Type B pancreatic cell (in vitro differentiated cells): ENCODE measurements at places on chromosomes 5 and 9. TPM values are rescaled to one million over a fixed set of nuclear protein-coding genes. Genes with fewer than 3 reads are reported as not detected.
A peak's percentile ranks its signal among the peaks of the same experiment; 100 is the strongest.

DNA sequence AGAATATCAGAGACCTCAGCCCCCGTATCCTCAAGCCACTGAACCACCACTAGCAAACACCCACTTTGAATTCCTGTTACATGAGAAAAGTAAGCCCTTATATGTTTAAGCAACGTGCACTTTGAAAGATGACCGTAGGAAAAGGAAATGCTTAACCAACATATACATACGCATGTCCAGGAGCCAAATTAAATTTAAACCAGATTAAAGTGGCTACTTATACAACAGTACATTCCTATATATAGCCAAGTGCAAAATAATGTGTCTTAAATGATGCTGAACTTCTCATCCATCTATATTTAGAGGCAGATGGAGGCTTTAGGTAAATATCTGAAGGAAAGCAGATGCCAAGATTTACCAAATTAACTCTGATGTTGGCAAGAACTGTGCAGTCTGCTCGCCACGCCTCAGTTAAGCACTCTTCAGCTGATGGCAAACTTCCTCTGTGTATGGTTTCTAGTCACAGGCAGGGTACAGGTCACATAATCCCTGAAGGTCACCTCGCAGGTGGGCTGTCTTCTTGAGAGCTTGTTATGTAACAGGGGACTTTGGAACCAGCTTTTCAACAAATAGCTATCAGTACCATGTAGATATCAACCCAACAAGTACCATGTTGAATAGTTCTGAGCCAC, 8.6 kb downstream of the GCNT4 start:
- H3K4me3 ChIP-seq, result no peak overlapping the region
- peaks cover 7% of the 10 kb centered on the region for H3K36me3 ChIP-seq
- no peaks in the 10 kb centered on the region for H3K27me3 ChIP-seq
- H3K27ac ChIP-seq, result no peak overlapping the region
- DNase-seq, result no peak

- no peak for DNase-seq
- H3K27me3 ChIP-seq, result no peaks in the 10 kb centered on the region
- no peaks in the 10 kb centered on the region for H3K36me3 ChIP-seq
- no peaks in the 10 kb centered on the region for H3K4me1 ChIP-seq
- H3K4me3 ChIP-seq, result no peak overlapping the region
These were observed 477.8 kb upstream of the DAB2 start for GRCh38 chr5:39902626-39903025.

DNA sequence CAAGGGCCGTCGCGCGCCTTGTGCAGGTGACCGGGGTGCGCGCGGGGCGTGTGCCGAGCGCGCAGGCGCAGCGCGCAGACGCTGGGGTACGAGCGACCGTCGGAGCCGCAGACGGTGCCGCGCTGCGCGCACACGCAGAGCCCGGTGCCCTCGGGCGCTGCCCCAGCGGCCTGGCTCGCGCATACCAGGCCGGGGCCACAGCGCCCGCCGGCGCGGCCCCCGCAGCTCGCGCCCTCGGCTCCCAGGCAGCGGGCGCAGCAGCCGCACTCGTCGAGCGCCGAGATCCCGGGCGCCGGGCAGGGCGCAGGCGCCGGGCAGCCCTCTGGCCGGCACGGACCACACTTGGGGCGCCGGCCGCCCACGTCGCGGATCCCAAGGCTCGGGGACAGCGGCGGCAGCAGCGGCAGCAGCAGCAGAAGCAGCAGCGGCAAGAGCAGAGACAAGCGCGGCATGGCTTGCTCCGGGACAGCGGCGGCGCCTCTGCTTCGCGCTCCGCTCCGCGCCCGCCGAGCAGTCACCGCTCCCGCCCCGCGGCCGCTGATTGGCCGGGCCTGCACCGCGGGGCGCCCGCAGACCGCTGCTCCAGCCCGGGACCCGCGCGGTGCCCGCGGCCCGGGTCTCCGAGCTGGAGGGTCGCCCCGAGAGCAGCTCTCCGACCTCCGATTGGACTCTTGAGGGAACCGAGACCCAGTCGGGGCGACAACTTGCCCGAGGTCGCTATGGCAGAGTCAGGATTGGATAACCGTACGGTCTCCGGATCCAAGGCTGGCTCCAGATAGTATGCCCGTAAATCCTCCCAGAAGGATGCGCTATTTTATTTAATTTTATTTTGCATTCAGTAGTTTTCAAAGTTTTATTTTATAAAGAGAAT, at the start of gene IGFBPL1:
IGFBPL1 (minus strand) TSS at position 482 of the 871 bp plus-strand sequence; CDS start at position 452, 30 bp downstream.
- H3K4me1 ChIP-seq, result peaks cover 37% of the 10 kb centered on the region
- H3K4me3 ChIP-seq, result peak within 1 kb of the TSS; percentile 80
- no peak for DNase-seq
- no peaks in the 10 kb centered on the region for H3K36me3 ChIP-seq
- H3K27me3 ChIP-seq, result peaks cover 56% of the 10 kb centered on the region

DNA sequence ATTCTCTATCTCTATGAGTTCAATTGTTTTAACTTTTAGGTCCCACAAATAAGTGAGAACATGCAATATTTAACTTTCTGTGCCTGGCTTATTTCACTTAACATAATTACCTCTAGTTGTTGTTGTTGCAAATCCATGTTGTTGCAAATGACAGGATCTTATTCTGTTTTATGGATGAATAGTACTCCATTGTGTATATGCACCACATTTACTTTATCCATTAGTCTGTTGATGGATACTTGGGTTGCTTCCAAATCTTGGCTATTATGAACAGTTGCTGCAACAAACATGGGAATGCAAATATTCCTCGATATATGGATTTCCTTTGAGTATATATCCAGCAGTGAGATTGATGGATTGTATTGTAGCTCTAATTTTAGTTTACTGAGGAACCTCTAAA, 36.3 kb downstream of the MEGF9 start:
- no peaks in the 10 kb centered on the region for H3K27me3 ChIP-seq
- no peaks in the 10 kb centered on the region for H3K4me1 ChIP-seq
- no peak for DNase-seq
- H3K4me3 ChIP-seq, result no peak overlapping the region

DNA sequence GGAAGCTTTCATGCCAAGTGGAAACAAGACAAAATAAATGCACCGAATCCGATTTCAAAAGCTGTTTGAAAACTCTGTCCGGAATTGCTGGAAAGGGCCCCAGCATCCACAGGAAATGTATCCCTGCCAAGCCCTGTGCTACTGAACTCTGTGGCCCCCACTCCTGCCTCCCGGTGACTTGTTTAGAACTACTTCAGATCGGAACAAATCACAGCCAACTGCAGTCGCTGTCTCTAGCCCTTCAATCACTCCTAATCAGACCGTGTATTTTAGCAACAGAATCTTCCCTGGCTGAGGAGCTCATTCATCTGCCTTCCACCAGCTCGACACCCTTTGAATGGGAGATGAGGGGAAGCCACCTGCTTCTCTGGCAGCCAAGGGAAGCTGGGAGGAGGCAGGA, 94.1 kb downstream of the KCNIP1 start:
- DNase-seq, result no peak
- peak overlapping the region; percentile 1 for H3K4me3 ChIP-seq
- no peaks in the 10 kb centered on the region for H3K36me3 ChIP-seq
- H3K4me1 ChIP-seq, result peaks cover 33% of the 10 kb centered on the region

DNA sequence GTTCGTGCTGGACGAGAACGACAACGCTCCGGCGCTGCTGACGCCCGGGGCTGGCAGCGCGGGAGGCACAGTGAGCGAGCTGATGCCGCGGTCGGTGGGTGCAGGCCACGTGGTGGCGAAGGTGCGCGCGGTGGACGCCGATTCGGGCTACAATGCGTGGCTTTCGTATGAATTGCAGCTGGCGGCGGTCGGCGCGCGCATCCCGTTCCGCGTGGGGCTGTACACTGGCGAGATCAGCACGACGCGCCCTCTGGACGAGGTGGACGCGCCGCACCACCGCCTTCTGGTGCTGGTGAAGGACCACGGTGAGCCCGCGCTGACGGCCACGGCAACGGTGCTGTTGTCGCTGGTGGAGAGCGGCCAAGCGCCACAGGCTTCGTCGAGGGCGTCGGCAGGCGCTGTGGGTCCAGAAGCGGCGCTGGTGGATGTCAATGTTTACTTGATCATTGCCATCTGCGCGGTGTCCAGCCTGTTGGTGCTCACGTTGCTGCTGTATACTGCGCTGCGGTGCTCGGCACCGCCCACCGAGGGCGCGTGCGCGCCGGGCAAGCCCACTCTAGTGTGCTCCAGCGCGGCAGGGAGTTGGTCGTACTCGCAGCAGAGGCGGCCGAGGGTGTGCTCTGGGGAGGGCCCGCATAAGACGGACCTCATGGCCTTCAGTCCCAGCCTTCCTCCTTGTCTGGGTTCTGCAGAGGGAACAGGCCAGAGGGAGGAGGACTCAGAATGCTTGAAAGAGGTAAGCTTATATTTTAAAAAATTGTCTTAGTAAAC, 2.2 kb downstream of the PCDHA13 start:
- no peak for DNase-seq
- H3K4me3 ChIP-seq, result no peak overlapping the region
- no peaks in the 10 kb centered on the region for H3K27me3 ChIP-seq
- no peaks in the 10 kb centered on the region for H3K4me1 ChIP-seq
- peaks cover 42% of the 10 kb centered on the region for H3K36me3 ChIP-seq

DNA sequence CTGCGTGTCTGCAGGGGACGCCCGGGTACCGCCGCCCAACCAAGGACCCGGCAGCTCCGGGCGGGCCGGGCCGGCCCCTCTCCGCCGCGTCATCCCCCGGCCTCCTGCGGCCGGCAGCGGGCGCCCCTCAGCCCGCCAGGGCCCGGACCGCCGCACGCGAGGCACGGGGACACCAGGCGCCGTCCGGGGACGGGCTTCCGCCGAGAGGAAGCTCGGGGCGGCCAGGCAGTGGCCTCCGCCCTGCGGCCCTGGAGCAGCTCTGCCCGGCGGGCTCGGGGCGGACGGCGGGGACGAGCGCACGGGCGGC, 373 bp downstream of the FBXW5 start:
- H3K36me3 ChIP-seq, result peaks cover 3% of the 10 kb centered on the region
- no peak overlapping the region for H3K27ac ChIP-seq
- peak overlapping the region; percentile 82 for H3K4me3 ChIP-seq
- no peak for DNase-seq
- H3K27me3 ChIP-seq, result no peaks in the 10 kb centered on the region
- peaks cover 4% of the 10 kb centered on the region for H3K4me1 ChIP-seq

DNA sequence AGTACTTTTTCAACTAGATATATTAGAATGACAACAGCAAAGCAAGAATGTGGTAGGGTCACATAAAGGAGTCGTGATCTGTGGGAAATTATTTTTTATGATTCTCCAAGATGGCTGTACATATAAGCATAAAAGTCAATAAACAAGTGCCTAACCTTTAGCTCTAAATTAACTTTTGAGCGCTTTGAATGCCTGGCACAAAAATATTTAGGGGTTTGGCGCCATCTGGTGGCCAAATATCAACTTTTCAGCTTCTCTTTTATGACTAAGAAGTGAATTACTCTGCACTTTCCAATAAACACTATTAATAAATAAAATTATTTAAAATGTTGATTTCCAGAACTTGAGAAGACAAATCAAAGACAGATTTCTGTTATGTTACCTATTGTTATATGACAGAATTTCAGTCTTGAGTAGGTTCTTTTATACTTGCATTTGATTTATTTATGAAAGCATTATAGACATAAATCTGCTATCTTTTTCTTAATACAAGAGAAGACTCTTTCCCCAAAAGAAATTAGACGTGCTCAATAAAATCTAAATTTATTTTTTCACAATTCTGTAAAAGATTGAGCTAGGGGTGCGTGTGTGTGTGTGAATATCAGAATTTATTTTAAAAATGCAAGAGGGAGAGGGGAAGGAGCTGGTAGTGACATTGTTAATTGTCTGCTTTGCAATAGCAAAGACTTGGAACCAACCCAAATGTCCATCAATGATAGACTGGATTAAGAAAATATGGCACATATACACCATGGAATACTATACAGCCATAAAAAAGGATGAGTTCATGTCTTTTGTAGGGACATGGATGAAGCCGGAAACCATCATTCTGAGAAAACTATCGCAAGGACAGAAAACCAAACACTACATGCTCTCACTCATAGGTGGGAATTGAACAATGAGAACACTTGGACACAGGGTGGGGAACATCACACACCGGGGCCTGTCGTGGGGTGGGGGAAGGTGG, 36.7 kb upstream of the ARRDC3 start:
- H3K4me3 ChIP-seq, result no peak overlapping the region
- no peak overlapping the region for H3K27ac ChIP-seq
- no peaks in the 10 kb centered on the region for H3K36me3 ChIP-seq
- no peak for DNase-seq
- no peaks in the 10 kb centered on the region for H3K4me1 ChIP-seq

- H3K4me1 ChIP-seq, result no peaks in the 10 kb centered on the region
- H3K36me3 ChIP-seq, result no peaks in the 10 kb centered on the region
- no peak overlapping the region for H3K4me3 ChIP-seq
- no peaks in the 10 kb centered on the region for H3K27me3 ChIP-seq
- DNase-seq, result no peak
- no peak overlapping the region for H3K27ac ChIP-seq
These were observed 89.9 kb upstream of the GRHPR start for GRCh38 chr9:37332578-37332977.

GRCh38 chr9:92377876-92378275, 26.5 kb downstream of the OGN start:
- no peaks in the 10 kb centered on the region for H3K27me3 ChIP-seq
- H3K27ac ChIP-seq, result no peak overlapping the region
- no peak overlapping the region for H3K4me3 ChIP-seq
- H3K4me1 ChIP-seq, result peaks cover 3% of the 10 kb centered on the region

GRCh38 chr5:39093352-39093751, 19.2 kb upstream of the RICTOR start:
- H3K4me3 ChIP-seq, result no peak overlapping the region
- peaks cover 6% of the 10 kb centered on the region for H3K27me3 ChIP-seq
- H3K4me1 ChIP-seq, result peaks cover 7% of the 10 kb centered on the region
- H3K36me3 ChIP-seq, result no peaks in the 10 kb centered on the region

DNA sequence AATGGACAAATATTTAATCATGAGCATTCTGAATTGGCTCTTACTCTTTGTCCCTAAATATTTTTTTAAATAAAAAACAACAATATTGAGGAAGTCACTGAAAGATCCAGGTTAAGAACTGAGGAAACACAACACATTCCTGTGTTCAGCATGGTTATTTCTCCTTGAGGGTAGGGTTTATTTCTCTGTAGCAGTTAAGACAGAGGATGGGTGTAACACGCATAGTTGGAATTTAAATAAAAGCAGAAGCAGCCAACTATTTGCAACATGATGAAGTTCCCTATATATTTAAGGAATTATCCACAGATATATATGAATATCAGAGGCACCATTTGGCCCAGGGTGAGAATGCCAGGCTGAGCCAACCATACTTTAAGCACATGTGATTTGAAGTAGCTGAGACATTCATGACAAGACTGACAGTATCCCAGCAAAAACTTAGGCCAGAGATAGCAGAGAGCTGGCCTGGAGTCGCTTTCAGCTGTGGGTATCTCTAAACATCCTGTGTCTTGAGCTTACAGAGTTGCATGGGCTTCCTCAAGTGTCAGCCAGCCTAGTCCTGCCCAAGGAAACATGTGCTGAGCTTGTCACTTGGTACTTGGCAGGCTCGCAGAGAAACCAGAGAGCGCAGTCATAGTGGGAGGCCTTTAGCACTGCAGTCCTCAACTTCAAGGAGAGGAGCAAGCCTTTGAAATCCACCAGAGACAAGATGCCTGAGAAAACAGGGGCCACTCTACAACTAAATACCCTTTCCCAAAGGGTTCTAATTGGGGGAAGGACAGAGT, 43.6 kb downstream of the SEMA5A start:
- H3K27ac ChIP-seq, result no peak overlapping the region
- H3K4me3 ChIP-seq, result no peak overlapping the region
- H3K27me3 ChIP-seq, result no peaks in the 10 kb centered on the region
- H3K4me1 ChIP-seq, result peaks cover 12% of the 10 kb centered on the region
- peaks cover 25% of the 10 kb centered on the region for H3K36me3 ChIP-seq

CDC20B gene
- total RNA-seq, result 0.38 and 0.92 TPM in 2 replicates

G3BP1 gene
- total RNA-seq, result 218 and 241 TPM in 2 replicates

PALM2AKAP2 gene
- total RNA-seq, result 4.2 and 24.4 TPM in 2 replicates

CHSY3 gene
- 0.86 and 4.9 TPM in 2 replicates for total RNA-seq

NFIB gene
- 62.9 and 76.4 TPM in 2 replicates for total RNA-seq

PCDHAC2 gene
- 2.7 and 3.5 TPM in 2 replicates for total RNA-seq

PTCH1 gene
- total RNA-seq, result 41.7 and 123 TPM in 2 replicates

RASEF gene
- 10.0 and 23.3 TPM in 2 replicates for total RNA-seq
